ENCODE measurements at places on chromosomes 1 and 21. TPM values are rescaled to one million over a fixed set of nuclear protein-coding genes. Genes with fewer than 3 reads are reported as not detected.

Gene S100B
- 0.59 TPM for total RNA-seq

Gene ARHGEF19
- total RNA-seq, result 5.5 TPM

Gene FNDC10
- 0.45 TPM for total RNA-seq

Gene RNF187
- total RNA-seq, result 126 TPM

Gene TRIM46
- 1.5 TPM for total RNA-seq

Gene PSMD4
- total RNA-seq, result 293 TPM

Gene ATXN7L2
- total RNA-seq, result 2.0 TPM

Gene JAM2
- 0.35 TPM for total RNA-seq

Gene NKAIN1
- total RNA-seq, result 0.08 TPM

Gene L1TD1
- total RNA-seq, result not detected

Gene ZFP69
- 2.7 TPM for total RNA-seq

Gene CA14
- total RNA-seq, result not detected

Gene TENT5C
- total RNA-seq, result 2.2 TPM

Gene ETNK2
- total RNA-seq, result 1.1 TPM

Gene ANGPTL3
- not detected for total RNA-seq

Gene SH3D21
- 2.7 TPM for total RNA-seq

Gene SLC25A33
- total RNA-seq, result 4.2 TPM

Gene AMY1A
- not detected for total RNA-seq

Gene ESRRG
- total RNA-seq, result 0.12 TPM

Gene SPRR4
- not detected for total RNA-seq

Gene ERO1B
- 0.45 TPM for total RNA-seq

Gene HTR6
- total RNA-seq, result not detected

Gene BGLAP
- total RNA-seq, result 0.23 TPM

Gene TAL1
- 0.45 TPM for total RNA-seq

Gene ARHGAP30
- total RNA-seq, result not detected

Gene TMEM52
- total RNA-seq, result not detected

Gene PLPPR4
- under 0.01 TPM for total RNA-seq

Gene NCF2
- not detected for total RNA-seq

Gene CELA2A
- total RNA-seq, result not detected
